ENCODE measurements at places on chromosomes 3 and 15.

DNA sequence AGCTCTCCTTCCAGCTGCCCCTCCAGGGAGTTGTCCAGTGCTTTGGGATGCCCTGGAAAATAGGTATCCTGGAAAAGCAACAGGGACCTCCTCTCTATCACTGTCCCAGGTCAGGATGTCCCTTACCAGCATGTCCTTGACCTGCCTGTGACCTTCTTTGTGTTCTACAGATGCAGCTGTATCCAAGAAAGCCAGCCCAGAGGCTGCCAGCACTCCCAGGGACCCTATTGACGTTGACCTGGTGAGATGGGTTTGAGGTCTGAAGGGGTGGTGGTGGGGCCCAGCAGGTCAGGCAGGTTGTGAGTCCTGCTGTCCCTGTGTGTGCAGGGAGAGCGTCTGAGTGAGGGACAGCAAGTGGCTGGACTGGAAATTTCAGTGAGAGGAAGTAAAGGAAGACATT, 30.2 kb downstream of the PML start:
- DNase-seq, result no peak

GRCh38 chr3:185549122-185549521, 3.3 kb downstream of the LIPH start:
- no peak for DNase-seq

GRCh38 chr3:144763878-144764454, 792.3 kb downstream of the DIPK2A start:
- DNase-seq, result no peak

DNA sequence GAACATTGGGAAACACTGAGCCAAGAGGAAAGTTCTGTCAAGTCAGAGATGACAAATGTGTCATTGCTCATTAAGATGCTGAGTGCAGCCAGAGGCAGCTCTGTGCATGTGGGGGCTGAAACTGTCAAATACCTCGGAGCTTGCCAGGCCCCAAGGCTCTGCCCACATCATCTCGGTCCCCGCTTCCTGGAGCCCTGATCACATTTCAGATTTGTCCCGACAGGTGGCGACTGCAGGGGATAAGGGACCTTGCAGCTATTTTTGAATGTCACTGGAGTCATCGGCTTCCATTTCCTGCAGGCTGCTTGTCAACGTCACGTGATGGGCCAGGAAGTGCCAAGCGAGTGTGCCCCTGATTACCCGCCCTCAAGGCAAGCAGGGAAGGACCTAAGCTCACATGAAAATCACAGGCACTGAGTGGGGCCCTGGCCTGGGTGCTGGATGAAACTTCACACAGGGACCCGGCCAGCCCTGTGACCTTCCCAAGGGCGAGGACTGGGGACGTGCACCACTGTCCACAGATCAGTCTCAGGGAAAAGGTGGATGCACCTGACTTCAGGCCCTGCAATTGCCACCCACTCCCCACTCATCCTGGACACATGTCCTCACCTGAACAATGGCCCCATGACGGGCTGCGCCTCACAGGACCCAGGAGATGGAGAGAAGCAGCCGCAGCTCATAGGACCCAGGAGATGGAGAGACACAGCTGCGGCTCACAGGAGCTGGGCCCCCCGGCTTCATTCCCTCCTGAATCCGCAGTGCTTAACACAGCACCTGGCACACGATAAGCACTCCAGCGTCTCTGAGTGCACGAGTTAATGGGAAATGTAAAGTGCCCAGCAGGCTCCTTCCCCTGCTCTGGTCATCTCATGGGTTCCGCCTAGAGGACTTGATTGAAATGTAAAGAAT, 73.4 kb downstream of the NUP210 start:
- peak; percentile 74 for DNase-seq

DNA sequence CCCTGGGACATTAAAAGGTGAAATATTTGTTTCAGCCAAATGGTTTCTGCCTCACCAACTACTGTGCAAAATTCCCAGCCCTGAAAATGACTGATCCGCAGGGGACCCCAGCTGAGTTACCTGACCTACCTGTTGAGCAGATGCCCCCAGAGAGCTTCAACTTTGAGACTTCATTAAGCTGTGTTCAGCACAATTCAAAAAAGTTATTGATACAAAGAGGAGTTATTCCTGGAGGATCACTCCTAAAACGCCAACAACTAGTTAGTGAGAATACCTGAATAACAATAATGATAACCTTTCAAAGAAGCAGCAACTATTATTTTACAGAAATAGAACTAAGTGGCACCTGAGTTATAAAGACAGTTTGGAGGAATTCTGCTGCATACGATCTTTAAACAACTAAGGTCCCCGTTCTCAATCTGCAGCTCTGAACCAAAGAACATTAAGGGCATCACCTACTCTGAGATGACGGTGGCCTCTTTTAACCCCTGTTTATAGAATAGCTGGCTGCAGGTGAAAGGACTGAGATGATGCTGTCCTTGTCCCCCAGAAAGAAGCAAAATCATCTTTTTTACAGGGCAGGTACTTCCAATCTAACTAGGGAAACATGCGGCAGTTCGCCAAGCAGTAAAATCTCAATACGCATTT, 659 bp downstream of the GADL1 start:
- no peak for DNase-seq

DNA sequence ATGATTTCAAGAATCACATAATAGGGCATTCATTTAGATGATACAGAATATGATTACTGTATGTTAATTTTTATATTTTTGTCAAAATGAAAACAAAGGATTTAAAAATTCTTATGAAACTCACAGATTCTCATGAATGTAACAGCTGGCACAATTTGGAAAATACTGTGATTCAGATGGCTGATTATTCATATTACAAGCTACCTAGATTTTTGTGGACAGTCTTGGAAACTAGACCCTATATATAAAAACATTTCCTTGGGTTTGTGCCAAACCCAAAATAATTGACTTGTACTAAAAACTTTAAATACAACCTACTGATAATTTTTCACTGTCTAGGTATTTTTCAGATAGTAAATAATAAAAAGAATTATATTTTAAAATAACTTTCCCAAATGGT, 26.2 kb downstream of the ZBED2 start:
- no peak for DNase-seq

- DNase-seq, result no peak
Measured at GRCh38 chr3:127049393-127049792, 66.5 kb downstream of the PLXNA1 start.

DNA sequence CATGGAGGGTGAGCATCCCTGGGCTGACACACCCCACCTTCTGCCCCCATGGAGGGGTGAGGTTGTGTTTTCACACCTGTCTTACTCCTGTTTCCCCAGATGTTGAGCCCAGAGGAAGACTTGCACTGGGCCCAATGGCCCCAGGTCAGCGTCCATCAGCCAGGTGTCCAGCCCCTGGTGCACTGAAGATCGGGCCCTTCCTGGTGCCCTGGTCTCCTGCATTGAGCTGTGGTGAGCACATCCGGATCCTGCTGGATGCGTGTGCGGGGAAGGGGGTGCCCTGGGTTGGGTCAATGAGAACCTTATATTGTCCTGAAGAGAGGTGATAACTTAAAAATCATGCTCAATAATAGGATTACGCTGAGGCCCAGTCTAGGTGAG, 227.3 kb downstream of the SNRPN start:
- no peak for DNase-seq

GRCh38 chr15:67136802-67137201, 71.4 kb downstream of the SMAD3 start:
- no peak for DNase-seq

DNA sequence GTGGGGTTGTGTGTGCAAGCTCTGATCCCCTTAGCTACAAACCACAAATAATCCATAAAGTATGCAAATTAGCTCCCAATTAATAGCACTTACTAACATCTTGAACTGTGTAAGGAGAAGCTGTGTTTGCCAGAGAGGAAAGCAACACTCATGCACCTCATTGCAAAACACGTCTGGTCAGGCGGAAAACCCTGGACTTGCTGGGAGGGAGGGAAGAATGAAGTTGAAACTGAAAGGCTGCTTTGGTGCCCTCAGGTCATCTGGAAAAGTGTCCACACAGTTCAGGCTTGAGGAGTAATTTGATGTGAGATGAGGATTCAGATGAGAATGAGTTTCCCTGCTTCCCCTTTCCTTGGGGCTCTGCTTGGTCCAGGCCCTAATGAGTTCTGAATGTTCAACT, 185.5 kb upstream of the ANKRD28 start:
- DNase-seq, result no peak

DNA sequence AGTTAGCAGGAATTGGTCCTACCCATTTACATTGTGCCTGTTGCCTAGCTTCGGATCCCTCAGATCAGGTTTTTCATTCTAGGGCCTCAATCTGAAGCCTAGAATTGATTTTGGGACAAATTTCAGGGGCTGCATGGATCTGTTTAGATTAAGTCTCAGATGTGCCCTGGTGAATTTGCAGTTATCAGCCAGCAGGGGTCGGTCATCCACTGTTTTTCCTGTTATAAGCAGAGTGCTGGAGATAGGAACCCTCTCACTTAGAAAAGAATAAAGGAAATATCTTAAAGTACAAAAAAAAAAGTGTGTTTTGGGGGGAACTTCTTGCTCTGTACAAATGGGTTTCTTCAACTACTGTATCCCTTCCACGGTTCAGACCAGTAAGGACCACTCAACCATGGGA, 212.5 kb downstream of the BCHE start:
- no peak for DNase-seq

DNA sequence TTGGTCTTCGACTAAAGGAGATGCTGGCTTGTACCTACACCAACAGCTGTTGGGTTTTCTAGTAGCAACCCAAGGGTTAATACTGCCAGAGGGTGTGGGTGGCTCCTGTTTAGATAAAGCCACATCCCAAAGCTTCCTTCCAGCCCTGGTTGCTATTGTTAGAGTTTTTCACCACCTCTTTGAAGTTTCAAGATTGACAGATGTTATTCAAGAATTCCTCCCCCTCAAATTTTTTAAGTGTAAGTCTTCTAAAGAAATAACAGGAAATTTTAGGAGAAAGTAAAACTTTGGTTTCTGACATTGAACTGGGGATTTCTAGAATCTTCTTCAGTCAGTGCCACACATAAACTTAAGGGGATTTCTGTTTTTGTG, 60.9 kb downstream of the TGFBR2 start:
- no peak for DNase-seq

GRCh38 chr3:52185311-52185710, 12.6 kb upstream of the ALAS1 start:
- DNase-seq, result no peak

GRCh38 chr3:71384388-71384787, 199.1 kb downstream of the FOXP1 start:
- DNase-seq, result no peak

DNA sequence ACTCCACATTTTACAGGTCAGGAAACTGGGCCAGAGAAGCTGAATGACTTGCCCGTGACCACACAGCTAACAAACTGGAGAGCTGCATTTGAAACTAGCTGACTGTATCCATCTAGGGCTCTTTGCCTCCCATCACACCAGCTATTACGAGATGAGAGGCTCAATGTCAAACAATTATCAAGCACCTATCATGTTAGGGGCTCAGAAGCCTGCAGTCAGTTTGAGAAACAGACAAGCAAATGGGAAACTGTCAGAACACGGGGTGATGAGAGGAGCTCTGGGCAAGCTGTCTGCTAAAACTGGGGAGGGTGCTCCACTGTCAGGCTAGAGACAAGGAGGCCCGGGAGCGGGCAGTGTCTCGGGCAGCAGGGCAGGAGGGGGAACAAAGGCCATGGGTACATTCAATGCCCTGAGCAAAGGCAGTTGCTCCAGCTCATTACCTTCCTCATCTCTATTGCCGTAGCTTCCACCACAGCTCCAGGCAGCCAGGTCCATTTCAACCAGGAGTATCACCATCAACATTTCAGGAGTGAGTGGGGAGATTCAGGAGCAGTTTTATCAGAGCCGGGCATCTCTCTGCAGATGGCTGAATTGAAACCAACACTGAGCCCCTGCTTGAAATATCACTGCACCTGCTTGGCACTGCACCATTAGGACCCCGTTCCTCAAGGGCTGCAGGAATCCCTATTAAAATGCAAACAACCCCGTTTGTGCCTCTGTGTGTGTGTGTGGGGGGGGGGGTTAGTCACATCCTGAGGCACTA, 122.6 kb downstream of the RAB11A start:
- no peak for DNase-seq

GRCh38 chr3:54138937-54139547, 16.7 kb downstream of the CACNA2D3 start:
- no peak for DNase-seq

GRCh38 chr15:48250640-48251076, 44.6 kb downstream of the SLC12A1 start:
- no peak for DNase-seq

DNA sequence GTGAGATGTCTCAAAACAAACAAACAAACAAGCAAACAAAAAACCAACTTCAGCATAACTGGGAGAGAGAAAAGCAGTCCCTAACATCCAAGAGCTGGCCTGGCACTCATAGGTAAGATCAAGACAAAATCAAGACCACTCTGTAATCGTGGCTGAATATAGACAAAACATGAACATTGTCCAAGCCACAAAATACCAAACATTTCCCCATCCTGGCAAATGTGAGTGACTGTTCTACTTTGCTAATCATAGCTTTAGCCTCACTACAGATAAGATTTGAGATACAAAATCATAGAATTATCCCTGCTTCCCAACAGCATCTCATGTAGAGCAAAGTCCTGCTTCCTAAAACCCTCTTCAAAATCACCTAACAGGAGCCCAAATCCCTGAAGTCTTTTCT, 116.7 kb upstream of the PRTG start:
- DNase-seq, result no peak

DNA sequence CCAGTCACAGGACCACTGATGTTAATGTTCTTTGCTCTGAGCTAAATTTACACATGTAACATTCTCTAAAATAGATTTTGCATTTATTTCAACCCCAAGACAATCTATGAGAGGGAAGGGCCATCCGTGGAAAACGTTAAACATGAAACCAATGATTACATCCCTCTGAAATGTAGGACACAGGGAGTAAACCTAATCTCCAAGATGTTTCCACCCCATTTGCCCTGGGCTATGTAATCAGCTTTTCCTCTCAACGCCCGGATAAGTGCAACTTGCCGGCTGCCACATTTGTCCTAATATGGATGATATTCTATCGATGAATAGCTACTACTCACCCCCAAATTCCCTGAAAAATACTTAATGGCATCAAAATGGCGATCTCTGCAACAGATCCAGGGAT, 6.4 kb upstream of the FMN1 start:
- no peak for DNase-seq

All from activated CD8-positive, alpha-beta memory T cell treated with anti-CD3 and anti-CD28 coated beads, Interleukin-2, amount 50 U/mL, for 48 hours (primary cell).